ENCODE measurements at places on chromosomes 7 and 10.

DNA sequence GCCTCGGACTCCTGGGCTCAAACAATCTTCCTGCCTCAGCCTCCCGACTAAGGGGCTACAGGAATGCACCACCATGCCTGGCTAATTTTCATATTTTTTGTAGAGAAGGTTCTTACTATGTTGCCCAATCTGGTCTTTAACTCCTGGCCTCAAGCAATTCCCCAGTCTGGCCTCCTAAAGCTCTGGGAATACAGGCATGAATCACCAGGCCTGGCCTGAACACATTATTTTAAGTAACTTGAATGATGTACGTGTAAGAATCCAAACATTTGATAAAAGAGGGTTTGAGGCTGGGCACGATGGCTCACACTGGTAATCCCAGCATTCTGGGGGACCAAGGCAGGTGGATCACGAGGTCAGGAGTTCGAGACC is 13.0 kb upstream of the BAMBI start:
- DNase-seq = peak; percentile 79

- no peak for DNase-seq
These were observed 177.5 kb downstream of the HPSE2 start for GRCh38 chr10:99057936-99058690.

- DNase-seq = no peak
These were observed 103.1 kb downstream of the GFRA1 start for GRCh38 chr10:116169782-116170445.

GRCh38 chr7:117776224-117776623 is 97.0 kb downstream of the CTTNBP2 start:
- no peak for DNase-seq

GRCh38 chr7:1769286-1770200 is 99.5 kb downstream of the ELFN1 start:
- DNase-seq = no peak

GRCh38 chr10:74991435-74991834 is 120.0 kb upstream of the SAMD8 start:
- no peak for DNase-seq

DNA sequence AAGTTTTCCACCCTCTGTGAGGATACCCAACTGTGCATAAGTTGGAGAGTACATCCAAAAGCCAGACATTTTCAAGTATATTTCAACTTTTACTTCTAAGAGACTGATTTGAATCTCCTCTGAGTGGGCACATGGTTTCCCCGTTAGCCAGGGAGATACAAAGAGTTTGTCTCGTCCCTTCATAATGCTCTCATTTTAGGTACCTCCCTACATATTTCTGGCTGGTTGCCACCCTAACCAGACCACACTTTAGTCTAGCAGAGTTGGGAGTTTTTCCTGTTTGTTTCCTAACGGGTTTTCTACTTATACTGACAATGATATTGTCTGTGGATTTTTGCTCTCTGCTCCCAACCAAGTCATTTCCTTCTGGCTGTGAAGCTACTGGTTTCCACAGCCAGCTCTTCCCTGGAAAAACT is 180.3 kb downstream of the CCDC71L start:
- DNase-seq = no peak

DNA sequence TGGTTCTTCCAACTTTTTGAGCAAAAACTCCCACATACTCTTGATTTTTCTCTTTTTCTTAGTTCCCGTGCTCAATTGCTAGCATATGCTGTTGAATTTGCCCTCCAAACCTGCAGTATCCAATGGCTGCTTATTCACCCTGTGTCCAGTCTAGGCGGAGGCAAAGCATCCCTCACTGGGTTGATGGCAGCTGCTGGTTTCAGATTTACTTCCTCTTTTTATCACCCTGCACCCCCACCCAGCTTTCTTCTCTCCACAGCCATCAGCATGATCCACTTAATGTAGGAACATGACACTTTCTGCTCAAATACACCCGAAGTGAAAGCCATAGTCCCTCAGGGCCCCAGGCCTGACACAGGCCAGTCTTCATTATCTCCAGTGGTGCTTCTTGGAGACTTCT is 87.6 kb upstream of the ADARB2 start:
- DNase-seq = no peak

GRCh38 chr7:132965951-132966350 is 115.9 kb downstream of the CHCHD3 start:
- DNase-seq = no peak

- DNase-seq = no peak
These were observed 6.5 kb downstream of the GDI2 start for GRCh38 chr10:5806745-5807144.

DNA sequence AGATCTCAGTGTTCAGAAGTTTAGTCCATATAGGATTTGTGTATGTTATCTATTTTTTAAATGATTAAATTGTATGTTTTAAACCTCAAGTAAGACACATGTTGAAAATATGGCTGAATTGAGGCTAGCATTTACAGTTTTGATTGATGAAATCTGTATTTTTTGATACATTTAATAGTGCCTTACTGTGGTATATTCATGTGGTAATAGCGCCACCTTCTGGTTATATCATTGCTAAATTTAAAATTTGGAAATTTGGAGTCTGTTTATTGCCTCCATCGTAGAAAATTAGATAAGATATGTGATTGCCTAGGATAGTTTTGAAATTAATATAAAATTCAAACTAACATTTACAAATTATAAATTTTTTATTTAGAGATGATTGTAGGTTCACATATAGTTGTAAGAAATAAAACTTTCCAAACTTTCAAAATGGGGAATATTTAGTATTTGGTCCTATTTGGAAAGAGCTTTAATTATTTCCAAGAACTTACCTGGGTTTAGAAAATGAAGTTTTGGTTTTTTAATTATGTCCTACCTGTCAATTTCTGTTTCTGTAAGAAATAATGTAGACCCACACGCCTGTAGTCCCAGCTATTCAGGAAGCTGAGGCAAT is 19.1 kb upstream of the ARMS2 start:
- DNase-seq = peak; percentile 90

DNA sequence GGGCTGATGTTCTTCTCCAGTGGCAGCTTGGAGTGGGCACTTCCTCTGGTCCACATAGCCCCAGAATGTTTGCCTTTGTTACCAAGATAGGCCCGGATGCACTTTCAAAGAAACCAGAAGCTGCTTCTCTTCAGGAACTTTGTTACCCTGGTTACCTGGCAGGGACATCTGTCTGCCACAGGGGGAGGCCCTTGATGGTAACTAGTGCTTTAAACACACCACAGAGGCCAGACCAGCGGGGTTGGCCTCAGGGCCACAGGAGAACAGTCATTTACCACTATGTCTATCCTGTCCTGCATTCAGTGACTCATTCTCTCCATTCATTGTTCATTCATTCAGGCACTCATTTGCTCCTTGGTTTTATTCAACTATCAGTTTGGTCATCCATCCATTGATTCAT is 11.9 kb upstream of the PLEKHA1 start:
- DNase-seq = no peak

DNA sequence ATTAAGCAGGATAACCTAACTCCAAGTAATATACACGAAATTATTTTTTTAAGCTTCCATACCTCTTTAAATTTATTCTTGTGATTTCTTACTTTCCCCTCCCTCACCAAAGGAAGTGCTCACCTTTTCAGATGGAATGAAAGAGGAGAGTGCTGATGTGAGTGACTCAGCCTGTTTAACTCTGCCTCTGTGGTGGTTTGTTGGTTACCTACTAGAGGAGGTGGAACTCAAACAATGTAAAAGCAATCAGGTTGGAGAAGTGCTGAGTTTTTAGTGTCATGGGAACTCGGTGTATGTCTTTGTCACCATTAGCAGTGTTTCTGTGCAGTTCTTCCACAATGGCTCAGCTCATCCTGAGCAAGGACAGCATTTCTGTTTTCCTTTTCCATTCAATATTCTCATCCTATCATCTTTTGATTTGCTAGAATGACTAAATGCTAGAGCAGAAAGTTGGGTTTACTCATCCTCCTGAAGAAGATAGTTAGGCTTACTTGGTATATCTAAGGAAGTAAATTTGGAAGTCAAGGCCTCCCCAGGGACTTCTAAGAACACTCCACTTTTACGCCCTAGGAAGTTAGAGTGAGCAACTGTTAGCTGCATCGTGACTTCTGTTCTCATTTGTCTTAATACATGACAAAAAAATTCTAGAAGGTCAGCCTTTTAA is 6.0 kb downstream of the ADD3 start:
- DNase-seq = no peak

DNA sequence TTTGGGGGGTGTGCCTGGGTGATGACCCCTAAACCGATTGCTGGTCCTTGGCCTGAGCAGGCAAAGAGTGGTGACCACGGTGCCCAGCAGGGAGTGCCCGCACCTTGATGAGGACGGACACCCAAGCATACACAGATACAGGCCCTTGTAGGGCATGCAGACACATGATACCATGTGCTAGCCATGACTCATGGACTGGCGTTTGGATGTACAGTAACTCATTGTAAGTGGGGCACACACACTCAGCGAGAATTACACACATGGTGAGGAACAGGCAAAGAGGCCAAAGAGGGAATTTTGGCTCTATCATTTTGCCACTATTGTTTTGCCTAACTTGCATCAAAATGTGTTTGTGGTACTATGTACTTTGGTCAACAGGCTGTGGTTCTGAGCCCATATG is 24.1 kb downstream of the KAZALD1 start:
- no peak for DNase-seq

DNA sequence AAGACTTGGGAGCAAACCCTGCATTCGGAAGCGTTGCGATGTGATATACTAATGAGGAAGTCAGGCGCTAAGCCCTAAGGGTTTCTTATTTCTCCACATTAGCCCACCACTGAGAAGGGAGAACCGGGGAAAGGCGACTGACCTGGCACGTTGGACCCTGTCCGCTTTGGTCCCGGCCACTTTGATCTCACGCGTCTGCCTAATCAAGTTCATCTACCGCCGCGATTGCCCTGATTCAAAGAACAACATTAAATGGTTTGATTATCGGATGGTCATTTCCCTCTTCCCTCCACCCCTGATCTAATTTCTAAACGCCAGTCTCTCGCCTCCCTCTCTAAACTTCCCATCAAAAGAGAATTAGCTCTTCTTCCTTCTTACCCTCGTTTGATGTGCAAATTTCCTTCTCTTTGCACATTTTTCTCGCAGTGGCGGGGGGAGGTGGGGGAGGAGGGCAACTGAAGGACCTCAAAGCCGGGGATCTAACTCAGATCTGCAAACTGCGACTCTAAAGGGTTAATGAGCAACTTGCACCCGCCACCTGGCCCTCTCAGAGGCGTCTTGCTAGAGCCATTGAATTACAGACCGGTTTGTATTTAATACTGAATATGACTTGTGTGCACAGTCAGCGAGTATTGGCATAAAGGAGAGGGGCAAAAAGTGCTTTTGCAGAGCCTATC is 687 bp upstream of the DKK1 start:
- peak; percentile 32 for DNase-seq

DNA sequence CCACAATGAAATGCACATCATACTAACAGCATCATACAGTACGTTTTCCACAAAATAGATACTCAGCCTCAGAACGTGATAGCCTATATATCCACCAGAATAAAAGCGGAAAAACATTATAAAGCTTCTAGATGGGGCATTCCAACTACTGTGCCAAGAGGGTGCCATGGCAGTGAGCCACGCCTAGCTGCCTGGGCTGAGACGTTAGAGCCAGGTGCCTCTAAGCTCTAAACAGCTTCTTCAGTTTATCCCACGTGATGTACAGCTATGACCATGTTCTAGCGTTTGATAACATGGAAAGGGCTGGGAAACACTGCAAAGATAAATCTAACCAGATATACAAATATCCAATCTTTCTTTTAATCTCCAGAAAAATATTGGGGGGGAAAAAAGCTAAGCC is 17.8 kb downstream of the USP6NL start:
- no peak for DNase-seq

DNA sequence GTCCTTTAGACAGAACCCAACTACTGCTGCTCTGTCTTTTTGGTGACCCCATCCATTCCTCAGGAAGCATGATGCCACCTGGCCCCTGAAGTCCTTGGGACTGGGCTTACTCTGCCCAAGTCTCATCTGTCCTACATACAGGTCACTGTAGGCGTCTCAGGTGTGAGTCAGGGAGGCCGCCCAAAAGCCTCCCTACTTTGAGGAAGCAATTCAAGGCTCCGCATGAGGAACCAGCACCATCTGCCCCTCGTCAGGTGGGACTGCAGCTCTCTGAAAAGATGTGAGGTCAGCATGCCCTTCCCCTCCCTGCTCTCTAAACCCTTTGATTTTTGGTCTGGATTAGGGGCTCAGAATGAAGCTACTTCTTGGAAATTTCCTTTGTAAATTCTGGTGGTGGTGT is 354.8 kb downstream of the CXCL12 start:
- no peak for DNase-seq

- no peak for DNase-seq
These were observed 161.4 kb downstream of the ELMO1 start for GRCh38 chr7:37287131-37287855.

DNA sequence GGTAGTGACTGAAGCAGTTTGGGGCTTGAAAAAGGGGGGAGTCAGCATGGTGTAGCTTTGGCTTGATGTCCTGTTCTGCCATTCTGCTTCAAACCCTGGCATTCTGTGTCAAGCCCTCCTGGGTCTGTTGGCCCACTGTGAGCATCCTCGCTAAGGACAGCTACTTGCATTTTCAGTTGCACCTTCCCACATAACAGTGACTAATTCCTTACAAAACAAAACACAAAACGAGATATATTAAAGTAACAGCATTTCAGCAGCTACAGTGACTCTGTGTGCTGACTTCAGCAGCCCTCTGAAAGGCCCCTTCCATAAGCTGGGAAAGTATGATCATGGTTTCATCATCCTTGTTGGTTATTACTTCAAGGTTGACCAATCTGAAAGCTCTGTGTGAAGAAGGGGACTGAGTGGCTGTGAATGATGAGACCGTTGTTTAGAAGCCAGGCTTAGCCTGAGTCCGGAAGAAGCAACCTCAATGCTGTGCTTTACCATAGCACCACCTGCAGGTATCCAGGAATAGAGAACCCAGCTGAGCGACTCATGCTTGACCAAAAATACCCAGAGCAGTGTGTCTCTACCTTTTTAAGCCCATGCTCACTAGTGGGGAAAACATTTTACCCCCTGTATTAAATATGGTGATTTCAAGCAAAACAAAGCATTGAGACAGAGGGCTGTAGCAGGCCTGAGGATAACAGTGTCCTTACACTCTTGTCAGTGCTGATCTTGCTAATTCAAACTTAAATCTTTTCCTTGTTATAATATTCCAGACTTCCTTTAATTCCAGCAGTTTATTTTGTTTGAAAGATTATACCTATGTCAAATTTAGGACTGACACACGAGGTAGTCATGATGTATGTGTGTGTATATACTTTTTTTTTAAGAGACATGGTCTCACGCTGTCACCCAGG is 42.6 kb upstream of the CC2D2B start:
- DNase-seq = peak; percentile 94
